ENCODE measurements at places on chromosomes 2 and 18.

DNA sequence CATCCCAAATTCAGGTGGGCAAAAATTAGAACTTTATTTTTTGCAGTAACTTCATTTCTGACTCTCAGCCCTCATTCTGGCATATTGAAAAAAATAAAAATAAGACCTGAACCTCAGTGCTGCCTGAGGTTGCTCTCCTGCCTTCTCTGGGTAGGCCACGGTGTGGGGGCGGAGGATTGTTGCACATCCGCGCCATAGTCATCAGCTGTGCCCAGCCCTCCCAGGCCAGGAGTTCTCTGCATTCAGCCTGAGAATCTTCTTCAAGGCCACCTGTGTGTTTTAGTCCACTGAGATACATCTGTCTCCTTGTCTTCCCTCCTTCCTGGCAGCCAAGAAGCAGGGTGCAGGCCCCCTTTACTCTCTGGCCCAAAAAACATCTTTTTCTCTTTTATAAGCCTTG, 94.7 kb downstream of the ARMC9 start:
- DNase-seq = no peak

GRCh38 chr2:109479804-109480203, 134.0 kb downstream of the SEPTIN10 start:
- DNase-seq = no peak

DNA sequence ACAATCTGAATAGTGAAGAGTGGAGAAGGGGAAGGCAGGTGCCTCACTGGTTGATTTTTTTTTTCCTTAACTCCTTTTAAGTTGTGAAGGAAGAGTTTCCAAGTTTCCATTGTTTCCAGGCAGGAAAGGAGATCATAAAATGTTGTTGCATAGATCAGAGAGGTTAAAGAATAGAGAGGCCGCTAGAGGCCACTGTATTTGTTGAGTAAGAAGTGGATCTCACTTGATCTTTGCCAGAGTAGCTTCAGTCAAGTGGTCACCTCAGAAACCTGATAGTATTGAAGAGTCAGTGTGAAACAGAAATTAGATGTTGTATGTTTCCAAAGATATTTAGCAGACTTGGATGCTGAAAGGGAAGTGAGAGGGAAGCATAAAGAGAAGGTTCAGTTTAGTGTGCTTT, 17.6 kb downstream of the CTNNA2 start:
- no peak for DNase-seq

GRCh38 chr2:120346026-120346666, at the start of gene INHBB:
INHBB (plus strand) TSS chr2:120346136; CDS start chr2:120346189, 53 bp downstream.
- no peak for DNase-seq

GRCh38 chr18:69947361-69948133, at the start of gene CD226:
CD226 (minus strand) TSS chr18:69947873; CDS start chr18:69947406, 467 bp downstream.
- no peak for DNase-seq

DNA sequence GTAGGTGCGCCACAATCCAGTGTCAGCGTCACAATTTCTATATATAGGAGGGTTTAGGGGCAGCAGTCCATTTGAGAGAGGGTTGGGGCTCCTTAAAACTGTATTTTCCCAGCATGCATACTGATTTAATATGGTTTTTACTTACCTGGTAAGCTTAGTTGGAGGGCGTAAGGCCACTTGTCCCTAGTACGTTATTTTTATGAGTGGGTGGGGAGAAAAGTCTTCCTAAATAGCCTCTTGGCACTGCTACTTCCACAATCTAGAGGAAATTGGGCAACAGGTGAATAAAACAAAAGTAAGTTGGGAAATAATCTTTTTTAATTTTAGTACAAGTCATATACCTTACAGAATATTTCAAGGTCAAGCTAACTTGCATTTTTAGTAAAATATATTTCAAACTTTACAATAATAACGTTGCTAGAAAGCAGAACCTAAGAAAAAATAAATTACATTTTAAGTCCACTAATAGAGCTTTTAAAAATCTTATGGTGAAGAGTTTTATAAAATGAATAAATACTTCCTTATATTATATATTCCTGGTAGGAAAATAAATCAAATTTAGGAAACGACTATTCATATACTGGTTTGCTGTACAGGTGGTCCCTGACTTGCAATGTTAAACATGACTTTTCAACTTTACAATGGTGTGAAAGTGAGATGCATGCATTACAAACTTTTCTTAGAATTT, 20.9 kb downstream of the DHRS9 start:
- DNase-seq = no peak

GRCh38 chr2:218980735-218981389, 4.1 kb downstream of the FEV start:
- DNase-seq = no peak

GRCh38 chr2:217858519-217859491, 144.0 kb downstream of the TNS1 start:
- DNase-seq = peak; percentile 87

- DNase-seq = no peak
These were observed 28.4 kb downstream of the MRPL35 start for GRCh38 chr2:86227685-86228084.

- no peak for DNase-seq
These were observed 17.7 kb upstream of the PDCL3 start for GRCh38 chr2:100544911-100545596.

DNA sequence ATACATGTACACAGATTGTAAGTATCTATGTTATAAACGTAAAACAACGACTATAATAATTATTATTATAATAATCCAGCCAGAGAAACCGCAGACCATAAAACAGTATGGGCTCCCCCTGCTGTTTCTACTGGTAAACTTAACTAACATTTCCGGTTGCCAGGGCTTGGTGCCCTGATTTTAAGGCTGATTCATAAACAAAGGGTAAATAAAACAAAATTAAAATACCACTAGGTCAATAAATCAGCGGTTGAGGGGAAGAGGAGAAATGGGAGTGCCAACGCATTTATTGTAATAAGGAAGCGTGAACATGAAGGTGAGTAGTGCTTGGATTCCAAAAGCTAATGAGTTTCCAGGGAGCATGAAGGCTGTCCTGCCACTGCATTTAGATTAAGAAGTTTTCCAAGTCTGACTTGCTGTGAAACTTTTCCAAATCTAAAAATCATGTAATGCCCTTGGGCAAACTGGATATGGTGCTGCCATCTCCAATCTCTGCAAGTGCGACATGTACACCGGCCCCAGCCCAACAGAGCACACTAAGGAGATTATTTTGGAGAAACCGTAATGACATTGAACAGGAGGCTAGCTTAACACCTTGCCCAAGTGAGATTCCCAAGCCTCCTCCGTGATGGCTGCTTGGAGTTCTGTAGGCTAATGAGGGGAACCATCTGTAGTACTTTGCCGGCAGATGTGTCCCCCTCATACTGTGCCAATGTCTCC, 50.7 kb upstream of the HNRNPA3 start:
- no peak for DNase-seq

DNA sequence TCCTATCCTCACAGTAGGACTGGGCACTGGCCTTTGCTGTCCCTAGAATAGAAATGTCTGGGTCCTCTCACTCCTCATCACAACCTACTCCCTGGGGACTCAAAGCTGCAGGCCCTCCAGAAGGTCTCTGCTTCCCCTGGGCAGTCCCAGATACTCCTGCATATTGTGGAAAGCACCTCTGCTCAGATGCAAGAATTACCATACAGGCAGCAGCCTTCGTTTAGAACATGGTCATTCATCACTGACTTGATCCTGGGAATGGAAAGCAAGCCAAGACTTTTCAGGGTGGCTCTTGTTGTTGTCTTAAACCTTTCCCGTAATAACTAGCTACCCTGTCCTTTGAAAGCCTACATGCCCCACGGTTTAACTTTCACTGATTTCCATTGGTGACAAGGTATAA, 53.1 kb upstream of the NPAS2 start:
- no peak for DNase-seq

GRCh38 chr2:46284260-46284659, 12.9 kb upstream of the EPAS1 start:
- DNase-seq = no peak

- DNase-seq = no peak
These were observed 516.3 kb upstream of the ID2 start for GRCh38 chr2:8165550-8165949.

Measured in left renal cortex interstitium (tissue), 4 donors.